ENCODE measurements at places on chromosomes 2 and 18.
A peak's percentile ranks its signal among the peaks of the same experiment; 100 is the strongest.

DNA sequence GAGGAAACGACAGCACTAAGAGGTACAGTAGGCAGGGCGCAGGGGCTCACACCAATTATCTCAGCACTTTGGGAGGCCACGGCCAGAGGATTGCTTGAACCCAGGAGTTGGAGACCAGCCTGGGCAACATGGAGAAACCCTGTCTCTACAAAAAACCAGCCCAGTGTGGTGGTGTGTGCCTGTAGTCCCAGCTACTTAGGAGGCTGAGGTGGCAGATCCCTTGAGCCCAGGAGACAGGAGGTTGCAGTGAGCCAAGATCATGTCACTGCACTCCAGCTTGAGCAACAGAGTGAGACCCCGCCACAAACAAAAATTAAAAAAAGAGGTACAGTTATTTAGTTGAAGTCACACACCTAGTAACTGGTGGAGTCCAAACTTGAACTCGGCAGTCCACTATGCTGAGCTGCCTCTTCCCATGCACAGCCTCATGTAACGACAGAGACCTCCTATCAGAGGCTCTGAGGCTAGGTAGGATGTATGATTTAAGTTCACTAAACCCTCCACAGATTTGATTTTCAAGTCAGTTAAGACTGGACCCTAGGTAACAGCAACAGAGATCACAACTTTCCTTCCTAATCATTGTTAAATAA, 8.7 kb downstream of the STK17B start:
- no peaks in the 10 kb centered on the region for H3K27me3 ChIP-seq
- DNase-seq, result no peak
- H3K4me3 ChIP-seq, result no peak overlapping the region
- peaks cover 4% of the 10 kb centered on the region for H3K4me1 ChIP-seq

DNA sequence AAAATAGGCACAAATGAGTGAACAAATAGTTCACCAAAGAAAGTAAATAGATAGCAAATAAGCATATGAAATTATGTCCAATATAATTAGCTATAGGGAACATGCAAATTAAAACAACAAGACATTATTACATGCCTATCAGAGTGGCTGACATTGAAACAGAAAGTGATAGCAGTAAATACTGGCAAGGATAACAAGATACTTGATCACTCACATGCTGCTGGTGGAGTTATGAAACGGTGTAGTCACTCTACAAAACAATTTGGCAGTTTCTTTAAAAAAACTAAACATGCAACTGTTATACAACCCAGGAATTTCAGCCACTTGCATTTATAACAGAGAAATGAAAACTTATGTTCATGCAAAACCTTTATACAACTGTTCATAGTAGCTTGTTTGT, 439.2 kb upstream of the ACVR2A start:
- H3K36me3 ChIP-seq, result peaks cover under 1% of the 10 kb centered on the region
- no peak for DNase-seq
- H3K27ac ChIP-seq, result no peak overlapping the region
- no peaks in the 10 kb centered on the region for H3K4me1 ChIP-seq
- no peak overlapping the region for H3K4me3 ChIP-seq

- no peaks in the 10 kb centered on the region for H3K36me3 ChIP-seq
- H3K4me1 ChIP-seq, result peaks cover 42% of the 10 kb centered on the region
- H3K27ac ChIP-seq, result peak overlapping the region; percentile 51
- H3K27me3 ChIP-seq, result peaks cover 26% of the 10 kb centered on the region
Measured at GRCh38 chr2:130391058-130391871, 35.4 kb downstream of the PTPN18 start.

GRCh38 chr2:3483227-3483985, 35.9 kb downstream of the ADI1 start:
- DNase-seq, result no peak
- no peak overlapping the region for H3K4me3 ChIP-seq
- H3K27ac ChIP-seq, result no peak overlapping the region
- no peaks in the 10 kb centered on the region for H3K4me1 ChIP-seq

DNA sequence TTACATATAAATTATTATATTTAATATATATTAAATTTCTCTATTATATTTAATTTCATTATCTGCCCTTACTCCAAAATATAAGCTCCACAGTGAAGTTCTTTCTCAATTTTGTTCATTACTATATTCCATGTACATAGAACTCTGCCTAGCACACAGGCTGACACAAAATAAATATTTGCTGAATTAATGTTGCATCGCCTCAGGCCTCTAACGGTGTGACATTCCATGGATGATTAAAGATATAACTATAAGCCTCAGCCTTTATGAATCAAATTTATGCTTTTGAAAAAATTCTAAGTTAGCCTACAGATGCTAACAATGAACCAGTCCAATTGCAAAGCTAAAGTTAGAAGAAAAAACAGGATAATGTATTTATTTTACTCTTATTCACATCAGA, 1337.2 kb upstream of the NRXN1 start:
- DNase-seq, result no peak
- no peaks in the 10 kb centered on the region for H3K27me3 ChIP-seq
- no peak overlapping the region for H3K4me3 ChIP-seq
- no peak overlapping the region for H3K27ac ChIP-seq
- no peaks in the 10 kb centered on the region for H3K36me3 ChIP-seq

GRCh38 chr2:144583741-144584453, 64.0 kb upstream of the ZEB2 start:
- H3K27me3 ChIP-seq, result no peaks in the 10 kb centered on the region
- no peak for DNase-seq

DNA sequence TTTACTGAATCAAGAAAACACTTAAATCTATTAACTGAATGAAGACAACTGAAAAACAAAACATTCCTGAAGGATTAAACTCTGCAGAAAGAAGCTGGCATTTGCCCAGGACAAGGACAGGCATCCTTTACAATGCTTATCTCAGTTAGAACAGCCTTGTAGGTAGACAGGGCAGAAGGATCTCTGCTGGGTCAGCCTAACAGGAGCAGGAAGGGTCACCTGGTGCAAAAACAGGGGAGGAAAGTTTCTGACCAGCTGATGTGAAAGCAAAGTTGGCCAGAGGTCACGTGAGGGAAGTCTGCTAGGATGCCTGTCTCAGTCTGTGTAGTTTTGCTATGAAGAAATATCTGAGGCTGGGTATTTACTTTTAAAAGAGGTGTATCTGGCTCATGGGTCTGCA, 348.6 kb downstream of the ANAPC1 start:
- no peak overlapping the region for H3K4me3 ChIP-seq
- no peak for DNase-seq
- no peaks in the 10 kb centered on the region for H3K27me3 ChIP-seq
- H3K36me3 ChIP-seq, result no peaks in the 10 kb centered on the region
- no peak overlapping the region for H3K27ac ChIP-seq
- H3K4me1 ChIP-seq, result peaks cover 26% of the 10 kb centered on the region

DNA sequence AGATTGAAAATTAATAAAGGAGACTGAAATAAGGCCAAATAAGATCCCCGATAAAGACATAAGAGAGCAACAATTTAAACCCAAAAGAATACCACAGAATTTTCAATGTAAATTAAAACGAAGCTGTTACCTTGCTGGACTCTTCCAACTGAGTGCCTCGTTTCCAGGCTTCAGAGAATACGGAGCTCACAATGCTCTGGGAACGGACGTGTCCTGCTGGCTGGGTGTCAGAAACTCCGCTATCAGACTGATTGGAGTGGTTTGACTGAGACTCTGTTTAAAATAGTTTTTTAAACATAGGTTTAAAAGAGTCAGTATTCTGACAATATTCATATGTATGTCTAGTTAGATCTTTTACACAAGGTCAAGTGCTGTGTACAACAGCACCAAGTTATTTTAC, 90.4 kb downstream of the RAPH1 start:
- no peak overlapping the region for H3K27ac ChIP-seq
- H3K4me1 ChIP-seq, result peaks cover 6% of the 10 kb centered on the region
- no peak overlapping the region for H3K4me3 ChIP-seq
- H3K36me3 ChIP-seq, result peaks cover 7% of the 10 kb centered on the region
- DNase-seq, result no peak

- no peak for DNase-seq
- H3K36me3 ChIP-seq, result no peaks in the 10 kb centered on the region
- no peak overlapping the region for H3K4me3 ChIP-seq
- H3K27me3 ChIP-seq, result no peaks in the 10 kb centered on the region
- peaks cover 40% of the 10 kb centered on the region for H3K4me1 ChIP-seq
- H3K27ac ChIP-seq, result no peak overlapping the region
Measured at GRCh38 chr2:48197618-48198017, 291.3 kb upstream of the FBXO11 start.

GRCh38 chr2:165402162-165402561, 67.3 kb upstream of the CSRNP3 start:
- no peak overlapping the region for H3K4me3 ChIP-seq
- H3K36me3 ChIP-seq, result no peaks in the 10 kb centered on the region
- H3K27ac ChIP-seq, result no peak overlapping the region
- no peak for DNase-seq
- no peaks in the 10 kb centered on the region for H3K27me3 ChIP-seq
- peaks cover 26% of the 10 kb centered on the region for H3K4me1 ChIP-seq
